HFFc6 (cell line): ENCODE measurements at places on chromosomes 12 and 14.
A peak's percentile ranks its signal among the peaks of the same experiment; 100 is the strongest.

DNA sequence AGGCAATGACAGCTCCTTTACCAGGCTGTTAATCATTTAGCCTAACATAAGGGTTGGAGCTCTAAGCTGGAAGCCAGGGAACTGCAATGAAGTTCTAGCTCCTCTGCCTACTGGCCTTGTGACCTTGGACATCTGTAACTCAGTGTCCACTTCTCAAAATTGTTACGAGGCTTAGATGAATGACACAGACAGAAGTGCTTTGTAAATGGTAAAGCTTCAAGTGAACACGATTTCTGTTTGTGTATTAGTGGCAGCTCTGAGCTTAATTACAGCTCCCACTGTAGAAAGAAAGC is 122.8 kb downstream of the EML1 start:
- H3K27me3 ChIP-seq = no peaks in the 10 kb centered on the region
- peaks cover 5% of the 10 kb centered on the region for H3K4me1 ChIP-seq
- 0 out of 2 replicates have a peak, but pooled peaks cover 11% of the 10 kb centered on the region for H3K36me3 ChIP-seq
- H3K27ac ChIP-seq = no peak overlapping the region
- H3K4me3 ChIP-seq = no peak overlapping the region
- no peak for DNase-seq

GRCh38 chr14:23321572-23322547 is 603 bp downstream of the PABPN1 start:
- peak; percentile 66 for DNase-seq
- peaks cover 44% of the 10 kb centered on the region for H3K36me3 ChIP-seq
- H3K27me3 ChIP-seq = peaks cover 4% of the 10 kb centered on the region
- peak overlapping the region; percentile 92 for H3K4me3 ChIP-seq
- peak overlapping the region; percentile 96 for H3K27ac ChIP-seq

- peak overlapping the region; percentile 84 for H3K4me3 ChIP-seq
- H3K27ac ChIP-seq = peak overlapping the region; percentile 91
- peak; percentile 24 for DNase-seq
- H3K27me3 ChIP-seq = no peaks in the 10 kb centered on the region
- peaks cover 78% of the 10 kb centered on the region for H3K4me1 ChIP-seq
Observed at GRCh38 chr12:57896434-57897201, 44.7 kb upstream of the ATP23 start.

- peaks cover 2% of the 10 kb centered on the region; the same call in 1 of the 2 replicates for H3K27me3 ChIP-seq
- H3K27ac ChIP-seq = no peak overlapping the region
- no peaks in the 10 kb centered on the region for H3K4me1 ChIP-seq
- H3K36me3 ChIP-seq = no peaks in the 10 kb centered on the region; the same call in 1 of the 2 replicates
Observed at GRCh38 chr12:129257524-129257923, 404.2 kb downstream of the GLT1D1 start.

- H3K4me1 ChIP-seq = peaks cover 10% of the 10 kb centered on the region; the same call in 1 of the 2 replicates
- no peak overlapping the region for H3K4me3 ChIP-seq
Observed at GRCh38 chr12:111819191-111820158, 22.6 kb upstream of the MAPKAPK5 start.

- DNase-seq = peak; percentile 8
- no peak overlapping the region for H3K4me3 ChIP-seq
- no peaks in the 10 kb centered on the region for H3K27me3 ChIP-seq
- peaks cover 17% of the 10 kb centered on the region for H3K4me1 ChIP-seq
Observed at GRCh38 chr14:68089146-68089731, 269.7 kb downstream of the RAD51B start.

DNA sequence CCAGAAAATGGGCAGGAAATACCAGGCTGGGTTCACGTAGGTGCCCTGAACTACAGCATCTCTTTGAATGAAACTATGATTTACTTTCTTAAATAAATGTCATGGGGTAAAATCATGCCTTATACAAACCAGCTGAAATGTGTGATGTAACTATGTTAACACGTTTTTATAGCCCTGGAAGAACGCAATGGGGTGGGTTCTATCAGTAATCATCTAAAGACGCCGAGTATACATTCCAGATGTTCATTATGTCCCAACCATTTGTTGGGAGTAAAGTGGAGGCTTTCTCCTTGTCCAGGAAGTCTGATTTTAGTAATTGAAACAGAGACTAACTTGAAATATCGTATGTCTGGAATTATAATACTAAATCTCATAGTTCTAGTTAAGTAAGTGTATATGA is 16.2 kb upstream of the IGF1 start:
- DNase-seq = no peak
- no peak overlapping the region for H3K27ac ChIP-seq
- H3K4me1 ChIP-seq = no peaks in the 10 kb centered on the region
- no peak overlapping the region for H3K4me3 ChIP-seq
- H3K36me3 ChIP-seq = peaks cover 4% of the 10 kb centered on the region; the same call in 1 of the 2 replicates

DNA sequence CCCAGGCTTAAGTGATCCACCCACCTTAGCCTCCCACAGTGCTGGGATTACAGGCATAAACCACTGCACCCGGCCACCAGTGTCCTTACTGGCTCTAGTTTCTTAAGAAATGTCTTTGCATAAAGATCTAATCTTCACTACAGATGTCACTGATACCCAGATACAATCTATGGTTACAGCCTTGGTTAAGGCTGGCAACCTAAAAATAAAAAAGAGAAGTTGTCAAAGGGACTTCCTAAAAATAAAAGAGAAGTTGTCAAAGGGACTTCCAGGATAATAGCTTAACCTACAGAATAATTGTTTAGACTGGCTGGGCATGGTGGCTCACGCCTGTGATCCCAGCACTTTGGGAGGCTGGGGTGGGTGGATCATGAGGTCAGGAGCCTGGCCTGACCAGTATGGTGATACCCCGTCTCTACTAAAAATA is 27.6 kb downstream of the ETFBKMT start:
- H3K4me3 ChIP-seq = no peak overlapping the region
- DNase-seq = no peak
- H3K4me1 ChIP-seq = no peaks in the 10 kb centered on the region

DNA sequence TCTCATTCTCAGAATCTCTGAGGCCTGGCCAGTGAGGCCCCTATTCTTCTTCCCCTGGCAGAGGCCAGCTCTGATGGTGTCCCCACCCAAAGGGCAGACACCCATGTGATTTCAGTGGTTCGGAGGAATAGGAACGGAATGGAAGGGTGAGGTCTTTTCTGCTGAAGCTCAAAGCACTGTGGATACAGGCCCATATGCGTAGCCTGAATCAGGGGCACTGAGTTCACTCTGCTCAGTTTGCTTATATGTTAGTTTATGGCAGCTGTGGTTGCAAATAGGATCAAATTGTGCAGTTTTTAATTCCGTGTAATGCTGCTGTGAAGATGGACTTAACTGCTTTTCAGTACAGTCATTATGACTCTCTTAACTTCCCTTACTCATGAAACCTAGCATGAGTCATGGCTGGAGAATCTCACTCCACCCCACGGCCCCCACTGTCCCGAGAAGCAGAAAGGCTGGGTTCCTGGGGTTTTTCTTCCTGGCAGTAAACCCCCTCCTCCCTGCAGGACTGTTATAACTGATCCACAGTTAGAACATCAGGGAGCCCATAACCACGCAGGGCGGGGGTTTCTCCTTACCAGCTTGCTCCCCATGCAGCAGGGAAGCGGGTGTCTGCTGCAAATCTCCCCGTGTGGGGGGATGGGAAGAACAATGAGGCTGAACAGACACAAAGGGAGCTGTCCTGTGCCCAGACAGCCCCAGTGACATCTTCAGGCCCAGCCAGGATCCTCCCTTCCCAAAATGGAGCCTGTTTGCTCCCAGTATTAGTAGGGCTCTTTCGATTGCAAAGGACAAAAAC is 122.7 kb downstream of the SLC38A6 start:
- H3K4me3 ChIP-seq = peak overlapping the region; percentile 82
- peak; percentile 95 for DNase-seq

DNA sequence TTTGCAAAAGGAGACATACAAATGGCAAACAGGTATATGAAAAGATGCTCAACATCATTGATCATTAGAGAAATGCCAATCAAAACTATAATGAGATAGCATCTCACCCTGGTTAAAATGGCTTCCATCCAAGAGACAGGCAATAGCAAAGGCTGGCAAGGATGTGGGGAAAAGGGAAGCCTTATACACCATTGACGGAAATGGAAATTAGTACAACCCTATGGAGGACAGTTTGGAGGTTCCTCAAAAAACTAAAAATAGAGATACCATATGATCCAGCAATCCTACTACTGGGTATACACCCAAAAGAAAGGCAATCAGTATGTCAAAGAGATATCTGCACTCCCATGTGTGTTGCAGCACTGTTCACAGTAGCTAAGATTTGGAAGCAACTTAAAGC is 17.3 kb upstream of the CKAP4 start:
- no peak overlapping the region for H3K27ac ChIP-seq
- H3K4me1 ChIP-seq = no peaks in the 10 kb centered on the region
- no peaks in the 10 kb centered on the region for H3K36me3 ChIP-seq
- H3K4me3 ChIP-seq = no peak overlapping the region
- peaks cover 4% of the 10 kb centered on the region for H3K27me3 ChIP-seq

GRCh38 chr14:104367866-104368750 is 211.5 kb upstream of the C14orf180 start:
- DNase-seq = no peak
- H3K27ac ChIP-seq = no peak overlapping the region
- H3K4me3 ChIP-seq = no peak overlapping the region

DNA sequence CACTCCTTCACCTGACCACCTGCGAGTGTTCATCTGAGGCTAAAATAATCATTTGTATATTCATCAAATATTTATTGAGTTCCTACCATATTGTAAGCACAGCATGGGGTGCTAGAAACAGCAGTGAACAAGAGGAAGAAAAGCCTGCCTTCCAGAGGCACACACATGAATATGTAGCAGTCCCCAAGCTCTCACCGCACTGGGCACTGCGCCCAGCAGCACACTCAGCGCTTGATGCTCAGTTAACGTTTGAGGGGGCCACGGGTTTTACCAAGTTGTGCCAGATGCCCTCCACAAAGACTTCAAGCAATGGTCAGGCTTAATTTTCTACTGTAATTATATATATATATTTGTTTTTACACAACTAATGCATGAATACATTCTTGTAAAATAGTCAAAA is 52.0 kb downstream of the HELB start:
- no peaks in the 10 kb centered on the region for H3K4me1 ChIP-seq
- H3K36me3 ChIP-seq = no peaks in the 10 kb centered on the region
- no peak overlapping the region for H3K4me3 ChIP-seq

- H3K4me3 ChIP-seq = no peak overlapping the region
- H3K36me3 ChIP-seq = no peaks in the 10 kb centered on the region; the same call in 1 of the 2 replicates
- H3K27me3 ChIP-seq = no peaks in the 10 kb centered on the region
- no peaks in the 10 kb centered on the region for H3K4me1 ChIP-seq
- DNase-seq = no peak
Observed at GRCh38 chr14:84272290-84272721, 1257.6 kb upstream of the FLRT2 start.

- peaks cover 2% of the 10 kb centered on the region; the same call in 1 of the 2 replicates for H3K27me3 ChIP-seq
- no peak overlapping the region for H3K27ac ChIP-seq
- peaks cover 5% of the 10 kb centered on the region; the same call in 1 of the 2 replicates for H3K4me1 ChIP-seq
- no peak overlapping the region for H3K4me3 ChIP-seq
Observed at GRCh38 chr12:110370732-110371231, 32.7 kb downstream of the ANAPC7 start.

DNA sequence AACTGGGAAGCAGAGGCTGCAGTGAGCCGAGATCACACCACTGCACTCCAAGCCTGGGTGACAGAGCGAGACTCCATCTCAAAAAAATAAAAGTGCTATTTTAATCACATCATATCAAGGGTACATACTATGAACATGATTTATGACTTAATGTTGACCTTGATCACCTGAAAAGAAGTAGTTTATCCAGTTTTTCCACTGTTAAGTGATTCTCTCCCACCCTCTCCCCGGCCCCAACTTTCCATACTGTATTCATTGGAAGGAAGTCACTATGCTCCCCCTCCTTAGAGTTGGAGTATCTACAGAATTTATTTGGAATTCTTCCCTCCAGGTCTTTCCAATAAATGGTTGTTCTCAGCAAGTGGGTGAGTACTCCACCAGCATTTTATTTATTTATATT is 3.0 kb upstream of the PRMT5 start:
- DNase-seq = no peak
- no peaks in the 10 kb centered on the region; the same call in 1 of the 2 replicates for H3K27me3 ChIP-seq
- H3K36me3 ChIP-seq = peaks cover 3% of the 10 kb centered on the region; the same call in 1 of the 2 replicates
- H3K4me1 ChIP-seq = peaks cover 22% of the 10 kb centered on the region
- H3K27ac ChIP-seq = no peak overlapping the region

- no peak for DNase-seq
- H3K27me3 ChIP-seq = no peaks in the 10 kb centered on the region
- H3K27ac ChIP-seq = no peak overlapping the region
- H3K4me3 ChIP-seq = no peak overlapping the region
Observed at GRCh38 chr14:20035449-20035848, 389 bp downstream of the OR4K13 start.

- peaks cover 13% of the 10 kb centered on the region for H3K4me1 ChIP-seq
- no peak overlapping the region for H3K27ac ChIP-seq
- H3K4me3 ChIP-seq = 0 out of 2 replicates have a peak overlapping the region, but pooled peaks have one; percentile 32
- H3K27me3 ChIP-seq = peaks cover 5% of the 10 kb centered on the region; the same call in 1 of the 2 replicates
- no peak for DNase-seq
Observed at GRCh38 chr12:122183588-122183940, 641 bp downstream of the LRRC43 start.

DNA sequence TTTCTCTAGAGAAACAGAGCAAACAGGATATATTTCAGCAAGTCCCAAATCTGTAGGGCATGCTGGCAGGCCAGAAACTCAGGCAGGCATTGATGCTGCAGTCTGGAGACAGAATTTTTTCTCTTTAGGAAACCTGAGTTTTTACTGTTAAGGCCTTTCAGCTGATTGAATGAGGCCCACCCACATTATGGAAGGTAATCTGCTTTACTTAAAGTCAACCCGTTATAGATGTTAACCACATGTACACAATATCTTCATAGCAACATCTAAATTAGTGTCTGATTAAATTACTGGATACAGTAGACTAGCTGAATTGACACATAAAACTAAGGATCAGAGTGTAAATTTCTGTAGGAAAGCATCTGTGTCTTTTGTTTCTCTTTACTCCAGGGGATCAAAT is 65.2 kb downstream of the SRGAP1 start:
- no peaks in the 10 kb centered on the region; the same call in 1 of the 2 replicates for H3K27me3 ChIP-seq
- peaks cover 73% of the 10 kb centered on the region for H3K4me1 ChIP-seq
- DNase-seq = no peak
- peaks cover 14% of the 10 kb centered on the region; the same call in 1 of the 2 replicates for H3K36me3 ChIP-seq
- H3K27ac ChIP-seq = peak overlapping the region; percentile 35
- H3K4me3 ChIP-seq = no peak overlapping the region

DNA sequence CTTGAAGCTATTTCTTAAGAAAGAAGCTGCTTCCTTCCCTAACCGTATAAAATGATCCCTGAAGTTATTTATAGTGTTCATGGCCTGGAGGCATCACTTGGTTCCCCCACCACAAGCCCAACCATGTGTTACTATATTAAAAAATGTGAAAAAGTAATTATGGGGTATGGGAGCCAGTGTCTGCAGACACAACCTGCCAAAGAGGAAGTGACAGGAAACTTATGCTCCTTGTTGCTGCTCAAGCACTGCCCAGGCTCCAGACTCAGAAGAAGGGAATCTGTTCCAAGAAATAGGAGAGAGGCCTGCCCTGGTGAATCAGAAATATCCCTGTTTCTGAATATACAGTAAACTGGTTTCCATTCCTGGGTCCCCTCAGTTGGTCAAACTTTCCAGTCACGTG is 217.2 kb upstream of the BMP4 start:
- no peak overlapping the region; the same call in 1 of the 2 replicates for H3K4me3 ChIP-seq
- peaks cover 42% of the 10 kb centered on the region for H3K4me1 ChIP-seq
- H3K36me3 ChIP-seq = no peaks in the 10 kb centered on the region
- H3K27ac ChIP-seq = peak overlapping the region; percentile 16; the same call in 1 of the 2 replicates
- DNase-seq = peak; percentile 58

- no peak overlapping the region for H3K27ac ChIP-seq
- no peak for DNase-seq
- H3K27me3 ChIP-seq = no peaks in the 10 kb centered on the region
- H3K4me3 ChIP-seq = no peak overlapping the region
Observed at GRCh38 chr14:86714575-86714974, 1184.6 kb downstream of the FLRT2 start.

- H3K4me3 ChIP-seq = no peak within 1 kb of the TSS
- H3K4me1 ChIP-seq = peaks cover 20% of the 10 kb centered on the region
- H3K27ac ChIP-seq = no peak within 1 kb of the TSS
- no peak for DNase-seq
- H3K27me3 ChIP-seq = no peaks in the 10 kb centered on the region; the same call in none of the 2 replicates
Observed at GRCh38 chr14:105065280-105066228, at the start of gene GPR132. TSS of gene GPR132 (minus strand) at chr14:105065430. CDS start at chr14:105055420, 10,010 bp downstream.
